SW480 (cell line): ENCODE measurements at places on chromosomes 16 and 17.

GRCh38 chr17:29445844-29446243, 55.7 kb downstream of the TAOK1 start:
- DNase-seq = no peak

DNA sequence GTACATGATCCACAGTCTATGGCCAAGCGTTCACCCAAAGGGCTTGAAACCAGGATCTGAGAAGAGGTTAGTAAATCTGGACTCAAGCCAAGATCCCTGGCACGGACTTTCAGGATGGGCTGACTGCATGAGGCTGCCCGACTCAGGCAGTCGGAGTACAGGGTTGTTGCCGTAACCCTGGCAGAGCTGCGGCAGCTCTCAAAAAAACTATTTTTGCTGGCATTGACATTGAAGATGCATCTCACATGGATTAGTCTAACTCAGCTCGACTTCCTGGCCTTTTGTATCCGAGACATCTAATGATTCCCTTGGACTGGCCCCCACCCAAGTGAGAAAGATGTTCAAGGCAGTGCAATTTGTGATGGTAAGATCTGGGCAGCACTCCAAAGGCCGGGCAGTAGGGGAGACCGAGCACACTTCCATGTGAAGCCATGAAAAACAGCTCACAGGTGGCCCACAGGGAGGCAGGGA, 6.2 kb downstream of the SLC47A1 start:
- DNase-seq = no peak

DNA sequence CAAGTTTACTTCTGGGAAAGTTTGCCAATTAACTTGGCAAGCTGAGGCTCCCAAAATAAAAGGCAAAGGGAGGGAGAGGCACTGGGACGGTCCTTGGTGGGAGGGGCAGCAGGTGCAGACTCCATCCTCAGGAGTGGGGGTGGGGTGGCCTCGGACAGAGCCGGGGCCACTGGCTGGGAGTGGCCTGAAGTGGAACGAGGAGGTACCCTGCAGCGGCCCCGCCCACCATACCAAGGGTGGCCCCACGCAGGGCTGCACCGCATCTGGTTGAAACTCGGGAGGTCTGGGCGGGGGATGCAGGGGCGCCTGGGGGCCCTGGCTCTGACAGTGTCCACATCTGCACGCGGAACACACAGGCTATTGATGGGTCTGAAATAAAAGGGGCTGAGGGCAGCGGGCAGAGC, 42.4 kb upstream of the SLC38A10 start:
- DNase-seq = no peak

DNA sequence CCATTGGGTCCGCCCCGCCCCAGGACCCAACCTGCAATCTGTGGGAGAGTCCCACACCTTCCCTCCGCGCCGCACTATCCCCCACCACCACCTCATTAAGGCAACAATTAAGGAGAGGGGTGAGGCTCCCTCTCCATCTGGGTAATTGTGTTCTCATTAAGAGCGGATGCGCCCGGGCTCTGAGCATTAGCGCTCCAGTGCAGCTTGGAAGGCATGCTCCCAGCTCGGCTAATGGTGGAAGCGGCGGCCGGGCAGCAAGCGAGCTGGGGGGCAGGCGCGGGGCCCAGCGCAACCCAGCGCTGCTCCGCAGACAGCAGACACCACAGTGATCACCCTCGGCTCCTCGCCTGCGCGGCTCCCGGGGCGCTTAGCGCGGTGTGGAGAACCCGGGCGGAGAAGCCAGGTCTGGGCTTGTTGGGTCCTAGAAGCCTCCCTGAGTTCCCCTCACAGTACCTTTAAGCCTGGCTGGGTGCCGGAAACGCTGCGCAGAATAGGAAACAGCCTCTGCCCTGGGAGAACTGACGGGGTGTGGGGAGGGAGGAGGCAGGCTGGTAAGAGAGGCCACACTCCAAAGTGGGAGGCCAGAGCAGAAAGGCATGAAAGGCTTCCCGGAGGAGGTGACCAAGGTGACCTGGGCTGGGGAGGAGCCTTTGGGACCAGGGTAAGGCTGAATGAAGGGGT, 6.4 kb downstream of the CBLN1 start:
- DNase-seq = no peak

DNA sequence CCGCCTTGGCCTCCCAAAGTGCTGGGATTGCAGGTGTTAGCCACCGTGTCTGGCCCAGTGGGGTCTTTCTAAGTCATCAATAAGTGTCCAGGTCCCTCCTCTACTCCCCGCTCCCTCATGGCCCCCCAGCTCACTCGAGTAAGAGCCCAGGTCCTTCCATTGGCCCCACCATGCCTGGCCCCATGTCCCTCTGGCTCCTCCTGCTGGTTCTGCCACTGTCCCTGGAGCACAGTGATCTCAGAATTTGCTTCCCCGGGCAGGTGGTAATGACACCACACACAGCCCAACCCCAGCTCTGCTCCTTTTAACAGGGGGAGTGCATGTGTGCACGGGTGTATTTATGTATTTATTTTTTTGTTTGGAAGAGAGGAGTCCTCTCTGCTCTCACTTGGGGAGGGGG, 19.6 kb downstream of the MGAT5B start:
- DNase-seq = no peak

- DNase-seq = no peak
These were observed 11.6 kb downstream of the MYBBP1A start for GRCh38 chr17:4543557-4544026.

DNA sequence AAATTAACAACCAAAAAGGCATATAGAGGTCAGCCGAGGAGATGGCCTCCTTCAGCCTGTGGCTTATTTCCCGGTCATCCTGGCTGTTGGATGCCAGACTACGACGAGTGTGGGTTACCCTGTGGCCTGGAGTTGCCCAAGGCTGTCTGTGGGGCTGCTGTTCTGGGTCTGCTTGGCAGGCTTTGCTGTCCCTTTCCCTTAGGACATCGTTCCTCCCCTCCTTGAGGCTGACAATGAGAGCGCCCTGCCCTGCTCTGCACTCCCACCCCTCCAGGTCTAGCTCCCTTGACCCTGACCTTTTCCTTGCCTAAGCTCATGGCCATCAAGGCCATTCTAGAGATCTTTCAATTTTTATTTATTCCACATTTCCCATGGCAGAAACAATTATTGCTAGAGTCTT, 1.9 kb upstream of the CBFB start:
- no peak for DNase-seq

DNA sequence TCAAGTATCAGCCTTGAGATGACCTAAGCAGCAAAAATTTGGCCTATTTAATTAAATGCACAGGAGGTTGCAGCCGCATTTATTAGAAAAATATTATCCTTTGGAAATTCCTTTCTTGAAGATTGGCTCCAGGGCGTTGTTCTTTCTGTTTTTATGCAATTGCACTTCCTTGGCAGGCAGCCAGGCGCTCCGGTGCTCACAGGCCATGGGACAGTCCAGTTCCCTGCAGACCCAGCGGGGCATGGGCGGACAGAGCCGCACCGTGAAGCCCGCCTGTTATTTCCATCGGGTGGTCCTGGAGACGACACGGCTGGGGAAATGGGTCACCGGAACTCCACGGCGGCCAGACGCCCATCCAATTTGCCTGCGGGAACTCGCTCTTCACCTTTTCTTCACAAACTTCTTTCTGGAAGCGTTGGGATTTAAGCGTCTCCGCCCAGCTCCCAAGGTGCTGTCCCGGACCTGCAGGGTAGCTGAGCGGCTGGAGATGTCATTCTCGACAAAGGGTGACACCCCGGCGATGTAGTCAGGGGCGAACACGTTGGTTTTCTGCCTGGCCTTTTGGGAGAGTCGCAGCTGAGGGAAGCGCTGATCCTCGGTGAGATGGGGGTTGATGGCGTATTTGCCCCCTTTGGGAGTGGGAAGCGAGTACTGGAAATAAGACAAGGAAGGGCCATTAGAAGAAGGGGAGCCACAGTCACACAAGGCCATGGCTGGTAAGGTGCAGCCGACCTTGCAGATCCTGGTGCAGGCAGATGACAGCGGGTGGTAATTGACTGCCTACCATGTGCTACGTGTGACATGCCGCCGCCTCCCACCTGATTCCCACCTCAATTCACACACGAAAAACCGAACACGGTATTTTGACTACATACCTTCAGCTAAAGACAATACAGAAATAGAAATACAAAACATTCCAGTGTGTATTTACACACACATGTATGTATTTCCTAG, 12.5 kb downstream of the NOB1 start:
- no peak for DNase-seq

DNA sequence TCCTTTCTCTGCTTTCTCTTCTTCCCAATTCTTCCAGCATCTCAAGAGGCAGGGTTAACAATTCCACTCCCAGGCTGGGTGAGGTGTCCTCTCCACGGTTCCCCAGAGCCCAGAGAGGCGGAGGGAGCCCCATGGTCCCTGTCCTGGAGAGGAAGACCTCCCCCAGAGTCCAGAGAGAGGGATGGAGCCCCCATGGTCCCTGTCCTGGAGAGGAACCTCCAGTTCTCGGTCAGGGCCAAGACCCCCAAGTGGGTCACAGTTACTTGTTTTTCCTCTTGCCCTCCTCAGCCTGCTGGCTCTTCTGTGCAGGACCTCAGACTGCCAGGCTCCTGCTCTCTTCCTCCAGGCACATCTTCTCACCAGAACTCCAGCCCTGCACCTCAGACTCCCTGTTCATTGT, 135.2 kb downstream of the RPTOR start:
- DNase-seq = no peak

GRCh38 chr16:51355195-51355594, 204.1 kb upstream of the SALL1 start:
- DNase-seq = no peak

DNA sequence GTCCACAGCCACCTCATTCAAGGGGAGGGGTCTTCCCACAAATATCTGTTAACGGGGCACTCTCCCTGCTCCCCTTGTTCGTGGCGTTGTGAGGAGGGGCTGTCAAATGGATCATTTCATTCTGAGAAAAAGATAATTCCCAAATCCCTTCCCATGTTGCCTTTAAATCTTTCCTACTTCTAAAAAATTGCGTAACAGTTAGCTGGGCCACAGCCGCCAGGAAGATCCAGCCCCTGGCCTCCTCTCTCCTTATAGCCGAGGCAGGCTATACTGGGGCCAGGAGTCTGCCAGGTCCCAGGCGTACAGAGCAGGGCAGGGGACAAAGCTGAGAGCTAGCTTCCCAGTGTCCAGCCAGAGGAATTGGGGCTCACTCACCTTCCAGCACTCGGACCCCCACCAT, 430 bp downstream of the C16orf89 start:
- no peak for DNase-seq

DNA sequence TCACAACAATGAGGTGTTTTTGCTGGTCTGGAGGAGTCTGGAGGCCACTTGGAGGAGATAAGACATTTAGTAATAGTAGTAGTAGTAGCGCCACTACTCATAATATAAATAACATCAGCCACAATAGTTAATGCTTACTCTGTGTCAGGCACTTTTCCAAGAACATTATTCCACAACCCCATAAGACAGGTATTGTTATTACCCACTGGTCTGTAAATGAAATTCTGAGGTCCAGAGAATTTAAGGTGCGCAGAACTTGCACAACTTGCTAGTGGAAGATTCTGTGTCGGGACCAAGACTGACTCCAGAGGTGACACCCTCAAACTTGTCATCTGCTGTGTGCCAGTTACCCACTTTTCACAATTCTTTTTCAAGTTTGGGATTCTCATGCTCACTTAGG, 106.5 kb downstream of the MRM1 start:
- no peak for DNase-seq
